Activated CD8-positive, alpha-beta memory T cell treated with anti-CD3 and anti-CD28 coated beads for 24 hours (primary cell): ENCODE measurements at places on chromosomes 12 and 14.

DNA sequence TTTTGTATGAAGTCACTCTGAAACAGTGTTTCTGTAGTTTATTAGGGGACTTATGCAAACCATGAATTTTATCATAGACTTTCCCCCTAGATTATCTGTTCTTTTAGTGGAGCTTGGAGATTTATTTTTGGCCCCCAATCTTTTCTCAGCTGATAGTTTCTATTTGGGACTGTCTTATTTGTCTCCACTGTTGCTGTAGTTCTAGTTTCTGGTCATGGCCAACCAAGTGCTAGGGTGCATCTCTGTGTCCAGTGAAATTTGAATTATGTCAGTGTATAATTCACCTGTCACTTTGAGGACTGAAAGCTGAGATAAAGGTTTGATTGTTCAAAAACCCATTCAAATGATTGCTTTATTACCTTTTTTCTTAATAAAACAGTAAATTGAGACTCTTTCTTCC is 61.3 kb downstream of the KTN1 start:
- no peak for DNase-seq

- no peak for DNase-seq
Measured at GRCh38 chr12:5335069-5335468, 96.8 kb upstream of the NTF3 start.

GRCh38 chr12:115923851-115924250 is 353.6 kb downstream of the MED13L start:
- DNase-seq: peak; percentile 26

DNA sequence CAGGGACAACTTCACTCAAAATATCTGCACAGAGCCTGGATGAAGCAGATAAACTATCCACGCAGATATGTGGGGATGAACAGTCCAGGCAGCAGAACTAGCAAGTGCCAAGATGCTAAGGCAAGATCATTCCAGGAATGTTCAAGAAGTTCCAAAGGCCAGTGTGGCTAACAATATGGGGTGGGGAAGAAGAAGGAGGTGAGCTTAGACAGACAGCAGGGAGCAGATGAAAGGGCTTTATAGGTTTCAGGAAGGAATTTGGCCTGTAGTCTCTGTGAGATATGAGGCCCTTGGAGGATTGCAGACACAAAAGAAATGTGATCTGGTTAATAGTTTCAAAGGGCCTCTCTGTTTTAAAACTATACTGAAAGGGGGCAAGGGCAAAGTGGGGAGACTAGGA is 63.5 kb upstream of the PPM1H start:
- no peak for DNase-seq

GRCh38 chr12:77204083-77204482 is 138.7 kb upstream of the E2F7 start:
- DNase-seq: no peak

DNA sequence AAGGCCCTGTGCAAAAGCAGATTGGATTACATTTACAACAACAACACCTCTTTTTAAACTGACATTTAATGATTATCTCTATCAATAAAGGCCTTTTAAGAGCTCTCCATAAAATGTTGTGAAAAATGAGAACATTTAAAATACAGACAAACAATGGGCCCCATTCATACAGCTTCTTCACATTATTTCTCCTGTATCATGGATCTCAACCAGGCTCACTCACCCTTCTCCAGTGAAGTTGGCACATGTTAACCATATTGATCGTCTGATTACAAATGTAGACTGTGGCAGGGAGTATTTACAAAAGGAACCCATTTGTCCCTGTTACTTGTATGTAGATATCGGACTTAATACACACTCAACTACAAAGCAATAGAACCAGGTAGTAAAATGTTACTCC is 220.2 kb upstream of the BTG1 start:
- DNase-seq: no peak

GRCh38 chr14:50045039-50045711 is 71.2 kb downstream of the VCPKMT start:
- peak; percentile 81 for DNase-seq

DNA sequence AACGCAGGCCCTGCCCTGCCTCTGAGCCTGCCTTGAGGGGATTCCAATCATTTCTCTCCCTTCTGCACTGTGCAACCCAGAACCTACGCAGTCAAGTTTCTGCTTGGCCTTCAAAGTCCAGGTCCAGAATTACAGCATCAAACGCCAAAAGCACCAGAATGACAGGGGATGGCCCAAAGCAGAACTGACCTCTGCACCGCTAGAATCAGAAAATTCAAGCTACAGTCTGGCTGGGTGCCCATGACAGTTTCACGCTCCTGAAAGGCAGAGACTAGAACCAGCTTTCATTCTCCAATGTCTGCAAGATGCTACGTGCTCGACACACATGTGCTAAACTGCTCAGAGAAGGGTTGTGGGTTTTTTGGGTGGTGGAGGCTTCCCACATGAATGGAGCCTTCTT is 4.1 kb downstream of the CLMN start:
- DNase-seq: no peak

DNA sequence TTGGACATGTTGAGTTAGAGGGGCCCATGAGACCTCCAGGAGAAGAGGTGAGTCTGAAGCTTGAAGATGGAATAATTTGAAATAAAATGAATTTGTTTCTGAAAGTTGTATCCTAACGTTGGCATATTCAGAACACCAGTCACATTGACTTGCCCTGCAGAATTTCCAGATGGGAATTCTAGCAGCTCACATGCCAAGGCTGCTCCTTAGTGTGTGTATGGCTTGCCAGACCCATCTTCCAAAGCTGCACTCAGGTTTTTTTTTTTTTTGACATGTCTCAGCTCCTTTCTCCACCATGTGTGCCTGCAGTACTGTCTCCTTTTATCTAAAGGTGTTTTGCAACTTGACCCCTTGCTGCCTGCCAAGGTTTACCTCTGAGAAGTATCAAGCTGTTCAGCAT is 261.9 kb downstream of the NRXN3 start:
- no peak for DNase-seq

DNA sequence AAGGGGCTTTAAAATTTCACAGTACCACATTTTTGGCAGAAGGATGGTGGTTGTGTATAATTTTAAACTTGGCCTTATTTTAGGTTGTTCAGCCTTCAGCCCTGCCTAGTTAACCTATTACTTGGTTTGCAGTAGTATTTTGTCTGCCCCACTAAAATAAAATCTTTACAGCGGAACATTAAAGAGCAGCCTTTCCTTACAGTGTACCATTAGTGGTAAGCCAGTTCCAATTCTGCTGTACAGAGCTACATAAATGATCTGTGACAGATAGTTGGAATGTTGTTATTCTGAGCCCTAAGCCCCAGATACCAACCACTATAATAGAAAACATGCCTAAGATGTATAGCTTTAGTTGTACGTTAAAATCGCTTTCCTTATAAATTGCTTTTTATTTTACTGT is 56.2 kb downstream of the SLC38A6 start:
- DNase-seq: no peak

- no peak for DNase-seq
Measured at GRCh38 chr12:2785017-2785416, 9.8 kb upstream of the FKBP4 start.

DNA sequence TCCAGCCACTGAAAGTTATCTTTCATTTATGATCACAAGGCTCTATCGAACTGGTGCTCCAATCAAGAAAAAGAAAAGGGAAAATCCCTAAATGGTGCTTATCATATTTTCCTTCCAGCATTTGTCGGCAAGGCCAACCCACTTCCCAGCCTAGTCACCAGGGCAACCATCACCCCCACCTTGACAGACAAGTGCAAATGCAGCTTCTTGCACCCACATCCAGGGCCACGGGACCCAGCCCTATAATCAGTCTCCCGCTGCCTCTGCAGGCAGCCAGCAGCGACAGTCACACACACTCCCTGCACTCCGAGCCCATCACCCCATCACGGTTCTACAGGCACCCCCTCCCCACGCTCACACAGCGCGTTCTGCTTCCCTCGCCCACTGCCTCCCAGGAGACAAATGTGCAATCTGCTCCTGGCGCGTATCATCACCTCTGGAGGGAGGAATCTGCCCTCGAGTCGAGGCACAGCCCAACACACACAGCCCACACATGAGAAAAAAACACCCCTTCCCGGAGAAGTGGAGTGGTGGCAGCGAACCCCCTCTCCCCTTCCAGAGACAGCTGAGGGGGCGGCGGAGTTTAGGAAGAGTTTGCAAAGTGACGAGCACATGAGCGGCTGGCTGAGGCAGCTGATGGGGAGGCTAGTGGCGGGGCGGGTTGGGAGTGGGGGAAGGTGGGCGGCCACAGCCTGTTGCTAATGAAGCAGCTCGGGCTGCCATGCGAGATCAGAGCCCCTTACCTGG is 9.3 kb upstream of the PPP4R4 start:
- no peak for DNase-seq

GRCh38 chr12:19576506-19577280 is 137.4 kb downstream of the AEBP2 start:
- DNase-seq: no peak

DNA sequence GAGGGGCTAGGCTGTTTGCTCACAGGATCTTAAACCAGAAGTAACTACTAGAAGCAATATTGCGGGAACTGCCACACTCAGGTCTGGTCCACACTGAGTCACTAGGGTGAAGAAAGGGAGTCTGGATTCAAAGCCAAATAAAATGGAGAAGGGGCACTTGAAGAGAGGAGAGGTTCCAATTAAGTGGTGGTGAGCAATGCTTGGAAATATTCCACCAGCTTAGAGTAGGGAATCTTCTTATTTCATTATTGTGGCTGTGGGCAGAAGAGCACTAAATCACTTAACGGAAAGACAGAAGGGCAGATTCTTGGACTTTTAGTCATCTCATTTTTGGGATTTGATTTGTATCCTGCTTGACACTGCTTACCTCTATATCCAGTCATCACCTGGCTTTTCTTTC is 48.6 kb upstream of the PPP1R12A start:
- no peak for DNase-seq

DNA sequence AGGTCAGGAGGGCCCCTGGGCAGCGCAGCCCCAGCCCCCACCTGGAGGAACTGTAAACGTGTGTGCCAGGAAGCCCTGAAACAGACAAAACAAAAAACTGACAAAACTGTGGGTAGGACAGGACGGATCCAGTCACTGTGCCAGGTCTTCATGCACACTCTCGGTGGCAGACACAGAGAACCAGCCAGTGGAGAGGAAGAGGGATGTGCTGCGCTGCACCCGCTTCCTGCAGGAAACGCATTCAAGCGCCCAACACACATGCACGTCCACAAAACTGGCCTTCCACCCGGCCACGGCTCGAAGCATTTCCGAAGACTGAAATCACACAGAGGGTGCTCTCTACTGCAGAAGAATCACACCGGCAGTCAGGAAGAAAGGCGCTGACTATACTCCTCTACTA is 16.9 kb downstream of the BRF1 start:
- no peak for DNase-seq

- no peak for DNase-seq
Measured at GRCh38 chr12:127223731-127224130, 1043.2 kb upstream of the TMEM132C start.

- no peak for DNase-seq
Measured at GRCh38 chr12:6115389-6115788, 9.1 kb downstream of the VWF start.

DNA sequence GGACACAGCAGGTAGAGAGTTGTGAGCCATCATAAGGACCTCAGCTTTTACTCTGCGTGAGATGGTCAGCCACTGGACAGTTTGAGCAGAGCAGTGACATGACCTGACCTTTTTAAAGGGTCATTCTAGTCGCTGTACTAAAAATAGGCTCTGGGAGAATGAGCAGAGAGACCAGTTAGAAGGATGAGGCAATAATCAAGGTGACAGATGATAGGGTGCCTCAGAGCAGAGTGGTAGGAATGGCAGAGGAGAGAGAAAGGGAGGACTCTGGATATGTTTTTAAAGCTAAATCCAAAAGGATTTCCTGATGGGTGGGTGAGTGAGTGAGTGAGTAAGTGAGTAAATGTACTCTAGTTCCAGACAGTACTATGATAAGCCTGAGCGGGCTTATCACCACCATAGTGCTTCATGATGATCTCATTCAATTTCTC is 83.6 kb upstream of the ARHGAP5 start:
- no peak for DNase-seq

- DNase-seq: no peak
Measured at GRCh38 chr14:91388551-91388975, 29.1 kb downstream of the CCDC88C start.

- no peak for DNase-seq
Measured at GRCh38 chr12:20368114-20368650, at the start of gene PDE3A. Gene PDE3A, plus strand, starts transcription at chr12:20368537. Its CDS starts 748 bp downstream, at chr12:20369285.

- DNase-seq: no peak
Measured at GRCh38 chr12:15152456-15152855, 68.8 kb downstream of the RERG start.

GRCh38 chr12:116698116-116698515 is 39.8 kb downstream of the SPRING1 start:
- DNase-seq: no peak

DNA sequence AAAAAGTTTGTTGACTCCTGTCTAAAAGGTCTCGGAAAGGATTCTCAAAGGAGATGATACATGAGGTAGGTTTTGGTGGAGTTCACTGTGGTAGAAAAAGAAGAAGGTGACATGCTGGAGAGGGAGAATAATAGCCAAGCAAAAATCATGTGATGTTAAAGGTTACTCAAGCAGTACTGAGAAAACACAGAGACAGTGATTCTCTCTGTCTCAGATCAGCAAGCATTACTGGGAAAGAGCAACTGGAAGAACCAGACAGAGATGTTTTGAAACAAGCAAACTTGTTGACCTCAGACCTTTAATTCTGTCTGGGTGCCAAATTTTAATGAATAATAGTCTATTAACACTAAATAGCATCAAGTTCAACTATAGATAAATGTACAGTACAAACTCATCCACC is 183.5 kb upstream of the PLEKHG7 start:
- DNase-seq: no peak

DNA sequence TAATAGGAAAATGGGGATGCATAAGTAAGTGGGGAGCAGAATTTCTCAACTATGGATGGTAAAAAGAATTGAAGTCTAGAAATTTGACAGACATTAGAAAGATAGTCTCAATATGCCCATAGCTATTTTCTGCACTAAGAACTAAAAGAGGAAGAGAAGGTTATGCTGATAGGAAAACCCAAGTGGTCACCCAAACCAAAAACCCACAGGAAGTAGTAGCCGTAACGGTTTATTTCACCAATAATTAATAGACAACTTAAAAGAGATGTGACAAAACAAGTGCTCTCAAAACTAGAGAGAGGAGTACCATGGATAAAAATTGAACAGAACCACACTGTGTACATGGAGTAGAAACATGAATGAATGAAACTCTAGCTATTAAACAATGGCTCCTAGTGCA is 295.4 kb downstream of the FSCB start:
- no peak for DNase-seq

GRCh38 chr14:49972823-49973222 is 79.9 kb downstream of the ARF6 start:
- peak; percentile 72 for DNase-seq

GRCh38 chr12:124842073-124842749 is 21.5 kb downstream of the SCARB1 start:
- no peak for DNase-seq

- no peak for DNase-seq
Measured at GRCh38 chr14:54343272-54344121, 53.3 kb upstream of the CDKN3 start.

- no peak for DNase-seq
Measured at GRCh38 chr14:30648471-30648870, 26.4 kb downstream of the SCFD1 start.
